ENCODE measurements at places on chromosomes 12 and 14.

DNA sequence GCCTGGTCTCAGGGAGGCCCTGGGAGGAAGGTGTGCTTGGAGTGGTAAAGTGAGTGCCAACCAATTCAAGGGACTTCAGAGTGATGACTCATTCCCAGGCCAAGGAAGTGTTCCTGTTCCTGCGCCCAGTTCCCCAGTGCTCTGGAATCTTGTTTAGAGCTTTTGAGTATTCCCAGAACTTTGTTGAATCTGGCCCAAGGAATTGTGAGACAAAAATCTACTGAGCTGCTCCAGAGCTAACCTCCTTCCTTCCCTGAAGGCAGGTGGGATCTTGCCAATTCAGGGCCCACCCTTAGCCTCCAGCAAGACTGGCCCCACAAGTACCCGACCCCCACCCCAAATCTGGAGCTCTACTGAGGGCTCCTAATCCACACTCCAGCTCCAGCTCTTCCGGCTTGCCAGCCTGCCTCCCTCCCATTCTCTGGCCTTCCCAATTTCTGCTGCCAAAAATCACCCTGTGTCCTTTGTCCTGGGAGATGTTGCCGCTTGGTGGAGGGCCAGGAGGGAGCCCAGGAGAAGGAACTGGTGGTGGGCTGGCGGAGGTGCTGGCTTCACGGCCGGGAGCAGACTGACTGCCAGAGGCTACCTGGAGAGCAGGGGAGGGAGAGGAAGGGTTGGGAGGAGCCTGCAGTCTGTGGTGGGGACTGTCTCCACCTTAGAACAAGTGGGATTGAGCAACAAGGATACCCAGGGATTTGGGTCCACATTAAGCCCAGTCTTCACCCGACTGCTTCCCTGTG, 2.0 kb upstream of the ATN1 start:
- DNase-seq = no peak

GRCh38 chr14:97806891-97807290, 1009.7 kb downstream of the VRK1 start:
- no peak for DNase-seq

DNA sequence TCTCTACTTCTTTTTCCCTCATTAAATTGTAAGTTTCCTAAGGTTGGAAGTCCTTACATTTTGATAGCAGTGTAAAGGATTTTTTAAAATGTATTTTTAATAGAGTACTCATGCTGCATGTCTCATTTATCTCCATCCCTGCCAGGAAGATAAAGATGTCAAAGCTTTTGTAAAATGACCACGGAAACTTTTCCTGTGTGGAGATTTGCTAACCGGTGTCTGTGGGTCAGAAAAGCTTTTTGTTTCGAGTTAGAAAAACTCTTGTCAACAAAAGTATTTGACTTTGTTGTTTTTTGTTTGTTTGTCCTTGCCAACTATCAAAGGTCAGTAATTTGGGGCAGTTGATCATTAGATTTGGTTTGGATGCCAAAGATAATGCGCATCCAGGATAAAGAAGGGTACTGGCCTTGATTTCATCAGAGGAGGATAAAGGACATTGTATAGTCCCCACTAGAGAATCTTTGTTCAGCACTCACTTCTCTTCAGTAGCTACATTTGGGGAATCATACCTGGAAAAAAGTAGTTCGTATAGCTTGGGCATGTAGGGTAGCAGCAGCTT, 156.8 kb upstream of the HIF1A start:
- no peak for DNase-seq

- DNase-seq = no peak
Observed at GRCh38 chr12:28711421-28711820, 437.7 kb upstream of the FAR2 start.

GRCh38 chr14:66273261-66273832, 212.8 kb upstream of the CCDC196 start:
- no peak for DNase-seq

DNA sequence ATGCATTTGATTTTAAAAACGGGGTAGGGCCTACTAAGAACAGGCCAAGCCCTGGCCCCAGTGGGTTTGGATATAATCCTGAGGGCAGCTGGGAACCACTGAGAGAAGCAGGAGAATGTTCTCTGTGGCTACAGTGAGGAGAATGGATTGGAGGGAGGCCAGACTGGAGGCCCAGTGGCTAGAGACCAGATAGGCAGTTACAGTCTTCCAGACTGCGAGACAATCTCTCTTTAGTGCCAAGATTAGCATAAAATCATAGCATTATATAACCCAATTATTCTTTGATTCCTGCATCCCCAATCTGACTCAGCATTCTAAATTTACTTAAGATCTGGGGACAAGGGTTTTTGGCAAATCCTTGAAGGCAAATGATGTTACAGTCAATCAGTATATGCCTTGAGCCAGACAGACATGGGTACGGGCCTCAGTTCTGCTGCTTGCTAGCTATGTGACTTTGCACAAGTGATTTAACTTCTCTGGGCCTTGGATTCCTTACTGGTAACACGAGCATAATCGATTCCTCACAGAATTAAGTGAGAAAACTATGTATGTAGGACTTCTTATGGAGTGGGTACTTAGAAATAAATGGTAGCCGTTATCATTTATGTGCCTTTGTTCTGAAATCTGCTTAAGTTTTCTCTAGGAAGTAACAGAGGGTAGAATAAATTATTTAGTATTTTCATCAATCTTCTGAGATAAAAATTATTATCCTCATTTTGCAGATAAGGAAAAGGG, 18.3 kb downstream of the NINJ2 start:
- DNase-seq = no peak

DNA sequence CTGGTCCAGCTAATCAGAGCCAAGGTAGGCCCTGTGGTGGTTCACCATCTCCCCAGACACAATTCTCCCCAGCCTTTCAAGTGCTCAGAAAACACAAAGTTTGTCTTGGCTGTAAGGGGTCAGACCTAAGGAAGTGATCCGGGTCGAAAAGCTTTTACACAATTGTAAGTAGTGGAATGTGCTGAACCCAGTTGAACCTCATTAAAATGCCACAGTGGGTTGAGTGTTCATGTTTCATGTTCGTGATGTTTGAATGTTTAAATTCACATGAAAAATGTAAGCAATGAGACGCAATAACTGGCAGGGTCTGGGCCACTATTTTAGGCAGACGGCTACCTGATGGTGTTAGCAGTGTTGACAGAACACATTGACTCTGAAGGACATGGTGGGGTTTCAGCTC, 60.9 kb upstream of the JDP2 start:
- DNase-seq = no peak

DNA sequence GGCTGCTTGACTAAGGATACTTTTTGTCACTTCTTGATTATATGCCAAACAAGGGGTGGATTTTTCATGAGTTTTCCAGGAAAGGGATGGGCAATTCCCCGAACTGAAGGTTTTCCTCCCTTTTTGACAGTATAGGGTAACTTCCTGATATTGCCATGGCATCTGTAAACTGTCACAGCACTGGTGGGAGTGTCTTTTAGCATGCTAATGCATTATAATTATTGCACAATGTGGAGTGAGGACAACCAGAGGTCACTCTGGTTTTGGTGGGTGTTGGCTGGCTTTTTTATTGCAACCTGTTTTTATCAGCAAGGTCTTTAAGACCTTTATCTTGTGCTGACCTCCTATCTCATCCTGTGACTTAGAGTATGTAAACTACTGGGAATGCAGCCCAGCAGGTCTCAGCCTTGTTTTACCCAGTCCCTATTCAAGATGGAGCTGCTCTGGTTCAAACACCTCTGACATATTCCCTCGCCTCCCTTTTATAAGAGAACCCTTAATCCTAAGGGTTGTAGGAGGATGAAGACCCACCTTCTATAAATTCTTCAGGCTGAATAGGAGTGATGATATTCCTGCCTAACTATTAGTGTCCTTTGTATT, 471.2 kb downstream of the ATP23 start:
- DNase-seq = no peak

- no peak for DNase-seq
Observed at GRCh38 chr14:54590481-54590880, 23.6 kb downstream of the SAMD4A start.

- no peak for DNase-seq
Observed at GRCh38 chr12:41101806-41102205, 86.3 kb upstream of the PDZRN4 start.

DNA sequence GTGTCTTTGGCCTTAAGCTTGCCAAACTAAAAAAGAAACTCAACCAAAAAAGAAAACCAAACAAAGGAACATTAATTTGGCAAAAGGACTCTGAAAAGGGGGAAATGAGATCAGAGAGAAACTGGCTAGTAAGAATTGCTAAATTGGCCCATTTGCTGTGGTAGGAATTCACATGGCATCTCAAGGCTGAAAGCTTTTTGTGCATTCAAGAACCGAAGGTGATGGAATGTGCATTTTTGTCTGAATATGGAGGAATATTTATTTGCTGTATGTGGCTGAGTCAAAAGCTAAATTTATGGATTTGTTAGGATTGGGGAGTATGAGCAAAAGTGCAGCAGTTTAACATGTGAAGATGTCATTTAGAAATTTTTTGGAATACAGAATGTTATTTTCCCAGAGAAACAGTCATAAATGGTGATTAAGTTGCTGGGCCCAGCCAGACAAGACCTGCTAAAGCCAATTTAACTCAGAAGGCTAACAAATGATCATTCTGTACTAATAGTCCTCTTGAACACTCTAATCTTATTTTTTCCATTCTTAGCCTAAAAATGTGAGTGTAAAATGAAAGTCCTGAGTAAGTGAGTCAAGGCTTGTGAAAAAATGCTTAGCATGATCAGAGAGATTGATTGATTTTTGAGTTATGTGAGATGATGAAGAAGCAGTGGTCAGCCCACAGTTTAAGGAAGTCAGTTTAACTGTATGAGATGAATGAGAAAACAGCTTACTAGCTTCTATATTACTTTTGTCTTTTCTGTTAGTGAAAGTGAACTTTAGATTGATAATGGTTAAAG, 94.1 kb downstream of the ANO6 start:
- no peak for DNase-seq

DNA sequence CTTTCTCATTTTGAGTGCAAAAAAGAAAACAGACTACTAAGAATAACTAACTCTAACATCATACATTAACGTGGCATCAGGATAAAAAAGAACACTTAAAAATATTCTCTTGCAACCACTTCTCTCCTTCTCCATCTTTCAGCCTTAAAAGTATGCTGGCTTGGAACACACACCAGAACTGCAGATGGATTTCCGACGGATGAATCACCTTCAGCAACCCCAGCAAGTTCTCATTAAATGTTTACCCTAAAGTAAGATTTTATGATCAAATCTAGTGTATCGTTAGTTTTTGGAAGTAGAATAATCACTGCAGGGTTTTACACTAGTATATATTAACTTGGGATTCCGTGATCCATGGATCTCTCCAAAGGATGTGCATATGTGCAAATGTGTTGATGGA, 1.2 kb downstream of the NEK9 start:
- no peak for DNase-seq

DNA sequence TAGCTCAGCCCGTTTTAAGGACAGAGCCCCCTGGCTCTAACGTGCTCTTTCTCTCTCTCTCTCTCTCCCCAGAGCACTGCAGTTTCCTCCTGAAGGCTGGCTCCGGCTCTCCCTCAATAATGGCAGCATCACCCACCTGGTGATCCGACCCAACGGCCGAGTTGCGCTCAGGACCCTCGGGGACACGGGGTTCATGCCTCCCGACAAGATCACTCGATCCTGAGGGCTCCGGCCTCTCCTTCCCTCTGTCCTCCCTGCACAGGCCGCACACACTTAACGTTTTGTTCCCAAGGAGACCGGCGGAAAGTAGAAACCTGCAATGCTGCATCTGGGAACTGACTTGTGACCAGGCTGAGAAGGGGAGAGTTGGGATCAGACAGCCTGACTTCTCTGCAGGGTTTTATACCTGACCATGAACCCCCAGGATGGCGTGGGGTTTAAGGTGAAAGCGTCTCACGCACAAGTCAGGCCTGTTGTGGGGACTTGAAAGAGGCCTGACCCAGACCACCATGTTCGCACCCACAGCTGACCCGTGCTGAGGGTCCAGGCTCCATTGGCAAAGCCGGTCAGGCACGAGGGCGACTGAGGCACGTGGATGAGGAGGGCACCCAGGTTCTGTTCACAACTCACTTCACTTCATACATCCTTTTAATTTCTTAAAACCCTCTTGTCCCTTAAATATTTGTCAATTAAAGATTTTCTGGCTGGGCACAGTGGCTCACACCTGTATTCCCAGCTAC, 10.1 kb downstream of the PGAM5 start:
- no peak for DNase-seq

GRCh38 chr12:82366197-82366596, 7.9 kb downstream of the METTL25 start:
- no peak for DNase-seq

DNA sequence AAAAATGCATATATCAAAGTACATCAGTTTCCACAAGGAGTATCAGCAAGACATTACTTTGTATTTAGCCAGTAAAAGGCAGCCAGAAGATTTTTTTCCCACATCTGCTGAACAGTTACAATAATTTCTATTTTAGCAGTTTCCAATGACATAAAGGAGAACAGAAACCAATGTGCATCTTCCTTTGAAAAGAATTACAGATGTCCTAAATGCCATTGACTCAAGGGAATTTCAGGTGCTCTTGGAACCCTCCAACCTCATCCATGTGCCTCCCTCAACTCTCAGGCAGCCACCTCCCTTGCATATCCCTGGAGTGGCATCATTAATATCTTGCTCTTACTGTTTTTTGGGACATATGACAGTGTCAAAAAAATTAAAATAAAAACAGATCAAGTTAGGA, 62.2 kb upstream of the ST8SIA1 start:
- no peak for DNase-seq

- DNase-seq = no peak
Observed at GRCh38 chr12:111160350-111161241, 208.3 kb downstream of the PHETA1 start.

GRCh38 chr14:68625366-68626090, 167.3 kb downstream of the ZFP36L1 start:
- DNase-seq = no peak

DNA sequence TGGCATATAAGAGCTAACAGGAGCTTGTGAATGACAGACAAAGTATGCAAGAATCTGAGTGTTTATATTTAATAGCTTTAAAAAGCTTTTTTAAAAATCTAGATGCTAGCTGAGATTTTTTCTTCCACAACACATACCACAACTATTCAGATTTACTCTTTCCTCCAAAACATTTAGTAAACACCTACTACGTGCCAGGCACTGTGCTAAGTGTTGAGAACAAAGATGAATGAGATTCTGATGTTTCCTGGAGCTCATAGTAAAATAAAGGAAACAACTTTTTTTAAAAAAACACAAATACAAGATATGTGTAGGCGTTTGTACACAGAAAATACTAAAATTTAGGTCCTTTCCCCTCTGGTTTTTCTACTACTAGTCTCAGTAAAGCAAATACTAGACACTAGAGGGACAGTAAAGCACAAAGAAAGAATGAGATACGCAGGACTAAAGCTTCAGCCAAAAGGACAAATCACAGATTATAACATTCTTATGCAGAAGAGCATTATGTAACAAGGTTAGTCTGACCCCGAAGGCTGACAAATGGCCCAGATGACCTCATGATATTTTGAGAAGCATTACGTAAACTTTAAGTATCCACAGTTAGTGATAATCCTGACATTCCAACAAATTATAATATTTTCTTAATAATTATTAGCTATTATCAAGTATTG, 78.6 kb upstream of the PAWR start:
- DNase-seq = no peak

- peak; percentile 18 for DNase-seq
Observed at GRCh38 chr14:33839193-33840076, 111.4 kb downstream of the EGLN3 start.

- DNase-seq = no peak
Observed at GRCh38 chr12:131628023-131628740, 82.7 kb upstream of the SFSWAP start.

Measured in T-helper 17 cell (primary cell).